ENCODE measurements at places on chromosomes 2 and 18.

DNA sequence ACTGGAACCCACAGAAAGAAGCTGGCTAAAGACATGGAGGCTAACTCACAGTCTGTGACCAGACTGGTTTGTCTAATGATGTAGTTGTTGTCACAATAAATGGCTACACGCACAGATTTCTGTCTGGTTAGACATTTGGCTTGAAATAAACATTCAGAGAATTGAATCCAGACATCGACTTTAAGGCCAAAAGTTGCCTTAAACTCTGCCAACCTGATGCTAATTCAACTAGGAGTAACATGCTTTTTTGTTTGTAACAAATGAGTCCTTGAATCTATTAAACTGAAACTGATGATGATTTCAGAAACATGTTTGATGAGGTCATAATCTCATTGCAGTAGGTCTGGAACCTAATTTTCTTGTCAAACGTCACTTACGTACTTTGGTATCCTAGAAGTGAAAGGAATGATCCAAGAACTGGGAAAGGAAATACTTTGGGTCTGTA lies 123.8 kb downstream of the ERBB4 start:
- DNase-seq, result no peak

DNA sequence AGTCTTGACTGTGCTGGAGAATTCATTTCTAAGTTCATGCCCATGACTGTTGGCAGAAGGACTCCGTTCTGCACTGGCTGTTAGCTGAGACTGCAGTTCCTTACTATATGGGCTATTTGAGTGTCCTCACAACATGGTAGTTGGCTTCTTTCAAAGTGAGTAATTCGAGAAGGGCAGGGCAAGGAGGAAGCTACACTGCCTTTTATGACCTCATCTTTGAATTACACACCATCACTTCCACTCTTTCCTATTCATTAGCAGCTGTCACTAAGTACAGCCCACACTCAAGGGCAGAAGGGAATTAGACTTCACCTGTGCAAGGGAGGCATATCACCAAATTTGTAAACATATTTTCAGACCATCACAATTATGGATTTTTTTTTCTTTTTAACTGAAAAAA lies 55.9 kb upstream of the EPAS1 start:
- DNase-seq, result no peak

DNA sequence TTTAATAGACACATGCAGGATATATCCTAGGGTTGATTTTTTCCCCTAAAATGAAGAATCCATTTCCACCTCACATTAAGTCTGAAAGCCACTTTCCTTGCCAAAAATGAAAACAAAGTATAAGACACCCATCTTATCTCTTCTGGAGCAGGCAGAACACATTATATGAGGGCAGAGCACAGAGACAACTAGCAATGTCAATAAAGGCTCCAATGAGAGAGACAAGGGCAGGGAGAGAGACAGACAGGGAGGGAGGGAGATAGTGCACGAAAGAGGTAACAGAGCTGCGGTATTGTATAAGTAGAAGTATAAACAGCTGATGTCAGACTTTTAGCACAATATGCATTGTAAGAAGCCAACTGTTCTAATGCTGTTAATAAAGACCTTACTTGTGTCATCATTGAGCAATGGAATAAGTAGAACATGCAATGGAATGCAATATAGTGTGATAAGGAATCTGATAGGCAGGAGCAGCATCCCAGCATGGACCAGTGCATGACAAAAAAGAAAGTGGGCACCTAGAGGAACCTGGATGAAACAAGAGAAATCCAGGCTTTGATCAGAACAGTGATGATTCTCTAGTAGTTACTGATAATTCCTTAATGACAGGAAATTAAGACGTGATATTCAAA lies 150.6 kb upstream of the TCF4 start:
- DNase-seq, result no peak

DNA sequence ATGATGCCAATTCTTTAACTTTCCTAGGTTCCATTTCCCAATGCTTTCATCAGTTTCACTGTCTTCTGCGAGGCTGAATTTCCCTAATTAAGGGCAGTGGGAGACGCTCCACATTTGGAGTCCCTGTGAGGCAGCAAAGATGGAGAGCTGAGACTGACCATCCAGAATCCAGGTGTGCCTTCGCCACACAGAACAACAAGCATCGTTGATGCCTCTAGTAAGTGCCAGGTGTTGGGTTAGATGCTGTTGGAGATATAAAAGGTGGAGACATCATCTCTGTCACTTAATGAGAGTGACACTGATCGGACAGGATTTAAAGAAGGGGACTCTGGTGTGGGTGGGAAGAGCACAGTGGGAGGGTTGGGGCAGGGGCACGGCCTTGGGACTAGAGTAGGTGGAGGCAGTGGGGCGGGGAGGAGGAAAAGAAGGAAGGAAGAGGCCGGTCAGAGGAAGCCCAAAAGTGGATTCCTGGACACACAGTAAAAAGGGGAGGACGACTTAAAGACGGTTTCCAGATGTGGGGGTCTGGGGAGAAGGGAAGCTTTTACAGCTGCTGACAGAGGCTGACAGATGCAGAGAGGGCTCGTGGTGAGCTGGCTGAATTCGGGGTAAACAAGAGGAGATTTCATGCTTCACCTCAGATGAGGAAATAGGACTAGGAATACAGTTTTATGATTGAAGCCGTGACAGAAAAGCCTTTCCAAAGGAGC lies 113.0 kb downstream of the BCL2 start:
- no peak for DNase-seq

- no peak for DNase-seq
These were observed 8.8 kb upstream of the EXOC6B start for GRCh38 chr2:72834596-72834995.

Measured in lower lobe of right lung (tissue), 2 donors.